ENCODE measurements at places on chromosomes 2 and 18.

DNA sequence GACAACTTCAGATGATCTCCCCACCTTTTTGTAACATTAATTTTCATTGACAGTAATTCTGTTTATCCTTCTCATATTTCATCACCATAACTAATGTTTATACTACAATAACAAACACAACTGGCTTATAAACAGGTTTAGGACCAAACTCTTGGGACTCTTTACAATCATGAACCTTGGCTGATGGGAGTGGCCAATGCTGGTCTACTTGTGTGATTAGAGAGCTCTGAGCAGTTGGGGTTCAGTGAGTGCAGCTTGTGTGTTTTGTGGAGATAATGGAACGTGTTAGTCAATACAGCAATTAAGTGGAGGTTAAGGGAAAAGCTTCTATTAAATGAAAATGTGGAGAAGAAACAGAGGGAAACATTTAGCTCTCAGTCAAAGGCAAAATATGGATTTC is 207.1 kb downstream of the SPAG16 start:
- no peaks in the 10 kb centered on the region for H3K36me3 ChIP-seq
- H3K27me3 ChIP-seq, result no peaks in the 10 kb centered on the region
- no peaks in the 10 kb centered on the region for H3K4me1 ChIP-seq
- H3K27ac ChIP-seq, result no peak overlapping the region

DNA sequence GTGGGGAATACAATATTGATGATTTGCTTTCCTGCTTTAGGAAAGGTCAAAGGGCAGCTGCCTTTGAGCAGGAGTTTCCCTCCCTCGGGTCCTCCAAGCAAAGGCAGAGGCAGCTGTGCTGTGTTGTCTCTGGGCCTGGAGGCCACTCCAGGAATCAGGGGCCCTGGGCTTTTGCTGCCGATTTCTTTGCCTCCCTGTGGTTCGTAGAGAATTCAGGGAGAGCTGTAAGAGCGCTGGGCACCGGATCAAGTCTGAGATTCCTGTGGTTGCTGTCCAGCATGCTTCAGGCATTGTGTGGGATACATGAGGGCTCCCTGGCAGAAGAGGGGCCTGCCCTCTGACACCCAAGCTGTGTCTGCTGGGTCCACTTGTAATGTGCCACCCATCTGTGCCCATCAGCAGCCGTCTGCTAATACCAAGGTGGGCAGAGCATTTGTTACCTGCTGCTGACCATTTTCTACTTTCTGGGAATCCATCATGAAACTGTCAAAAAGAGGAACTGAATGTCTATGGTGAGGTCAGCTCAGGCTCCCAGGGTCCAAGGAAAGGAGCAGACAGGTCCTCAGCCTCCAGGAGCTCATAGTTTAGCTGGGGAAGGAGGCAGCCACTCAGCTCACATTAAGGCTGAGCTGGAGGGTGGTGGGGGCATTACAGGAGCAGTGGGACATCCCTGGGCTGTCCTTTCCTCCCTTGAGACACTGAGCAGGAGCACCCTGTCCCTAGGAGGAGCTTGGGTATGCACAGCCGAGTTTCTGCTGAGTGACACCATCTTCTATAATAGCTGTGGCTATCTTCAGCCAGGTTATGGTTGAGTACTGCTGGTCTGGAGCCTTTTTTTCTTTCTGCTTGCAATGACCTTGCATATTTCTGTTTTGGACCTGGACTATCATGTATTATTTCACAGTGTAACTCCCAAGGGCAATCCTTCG is 68.5 kb downstream of the CTIF start:
- H3K4me3 ChIP-seq, result no peak overlapping the region
- no peaks in the 10 kb centered on the region for H3K36me3 ChIP-seq
- no peak overlapping the region for H3K27ac ChIP-seq
- DNase-seq, result no peak
- peaks cover 21% of the 10 kb centered on the region for H3K4me1 ChIP-seq

DNA sequence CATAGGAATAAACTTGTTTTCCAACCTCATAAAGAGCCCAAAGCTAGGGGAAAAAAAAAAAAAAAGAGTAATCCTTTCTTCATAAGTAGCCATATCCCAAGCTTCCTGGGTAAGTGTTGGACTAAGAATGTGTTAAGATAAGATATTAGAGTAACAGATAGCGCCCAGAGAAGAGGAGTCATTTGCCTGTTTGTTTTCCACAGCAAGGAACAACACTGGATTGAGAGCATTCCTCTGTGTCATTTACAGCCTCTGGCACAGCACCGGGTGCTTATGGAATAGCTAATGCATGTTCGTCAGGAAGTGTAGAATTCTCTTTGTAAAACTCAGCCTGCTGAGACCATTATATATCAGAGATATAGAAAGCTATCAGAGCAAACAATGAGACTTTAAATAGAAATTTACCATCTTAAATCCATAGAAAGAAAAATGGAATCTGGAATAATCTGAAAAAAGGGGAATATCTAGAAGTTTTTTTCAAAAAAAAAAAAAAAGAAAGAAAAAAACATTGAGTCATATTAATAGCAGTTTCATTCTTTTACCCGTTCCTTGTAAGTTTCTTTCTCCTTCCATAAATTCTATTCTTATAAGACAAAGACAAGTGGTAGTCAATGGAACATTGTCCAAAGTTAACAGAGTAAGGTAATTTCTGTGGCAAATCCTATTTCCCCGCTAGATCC is 37.6 kb downstream of the LRP2 start:
- DNase-seq, result no peak
- no peaks in the 10 kb centered on the region for H3K4me1 ChIP-seq

DNA sequence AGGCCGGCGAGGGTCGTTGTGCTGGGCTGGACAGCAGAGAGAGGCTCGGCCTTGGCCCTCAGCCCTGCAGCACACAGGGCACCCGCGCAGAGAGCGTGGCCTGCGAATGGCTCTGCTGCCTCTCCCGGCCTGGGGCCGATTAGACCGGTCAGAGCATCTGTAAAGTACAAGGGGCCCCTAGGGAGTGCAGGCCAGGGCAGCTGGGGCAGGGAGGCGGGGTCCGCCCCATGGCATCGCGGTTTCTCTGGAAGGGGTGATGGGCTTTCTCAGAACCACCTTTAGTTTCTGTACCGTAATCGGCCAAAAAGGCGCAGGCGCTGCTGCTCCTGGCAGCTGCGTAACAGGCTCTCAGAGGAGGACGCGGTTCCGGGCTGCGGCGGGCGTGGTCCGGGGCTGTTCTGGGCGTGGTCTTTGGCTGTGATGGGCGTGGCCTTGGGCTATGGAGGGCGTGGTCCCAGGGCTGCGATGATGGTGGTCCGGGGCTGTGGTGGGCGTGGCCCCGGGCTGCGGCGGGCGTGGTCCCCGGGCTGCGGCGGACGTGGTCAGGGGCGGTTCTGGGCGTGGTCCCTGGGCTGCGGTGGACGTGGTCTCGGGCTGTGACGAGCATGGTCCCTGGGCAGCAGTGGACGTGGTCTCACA is 1.5 kb upstream of the GPR148 start:
- peak; percentile 46 for DNase-seq
- peak overlapping the region; percentile 80 for H3K4me3 ChIP-seq
- H3K27ac ChIP-seq, result peak overlapping the region; percentile 74

DNA sequence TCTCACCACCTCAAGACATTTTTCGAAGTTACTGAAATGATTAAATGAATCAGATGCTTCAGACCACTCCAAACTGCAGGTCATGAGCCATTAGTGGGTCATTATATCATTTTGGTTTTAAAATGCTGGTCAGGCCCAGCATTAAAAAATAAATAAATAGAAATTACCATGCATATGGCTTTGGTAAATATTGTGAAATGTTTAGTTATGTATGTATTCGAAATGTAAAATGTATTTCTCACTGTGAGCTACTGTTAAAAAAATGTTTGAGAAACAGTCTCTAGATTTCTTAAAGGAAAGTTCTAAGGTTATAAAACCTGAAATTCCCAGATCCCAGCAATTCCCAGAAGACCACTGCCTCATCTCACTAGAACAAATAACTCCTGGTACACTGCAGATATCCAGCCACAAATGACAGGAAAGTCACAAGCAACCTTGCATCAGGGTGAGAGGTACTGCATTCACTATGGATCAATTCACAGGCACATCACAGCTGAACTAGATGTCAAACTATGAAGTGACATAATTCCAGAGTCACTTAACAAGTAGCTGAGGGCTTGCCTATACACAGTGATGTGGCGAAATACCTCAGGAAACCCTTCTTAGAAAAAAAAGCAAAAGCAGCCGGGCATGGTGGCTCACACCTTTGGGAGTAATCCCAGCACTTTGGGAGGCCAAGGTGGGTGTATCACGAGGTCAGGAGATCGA is 46.6 kb downstream of the FAM228A start:
- no peak overlapping the region for H3K4me3 ChIP-seq
- H3K27ac ChIP-seq, result no peak overlapping the region
- DNase-seq, result no peak
- H3K4me1 ChIP-seq, result no peaks in the 10 kb centered on the region
- H3K27me3 ChIP-seq, result no peaks in the 10 kb centered on the region

GRCh38 chr2:231604101-231604684 is 11.5 kb downstream of the TEX44 start:
- H3K36me3 ChIP-seq, result no peaks in the 10 kb centered on the region
- no peaks in the 10 kb centered on the region for H3K27me3 ChIP-seq
- no peak for DNase-seq

GRCh38 chr2:143229411-143229810 is 100.2 kb downstream of the ARHGAP15 start:
- H3K4me1 ChIP-seq, result no peaks in the 10 kb centered on the region
- no peaks in the 10 kb centered on the region for H3K27me3 ChIP-seq
- no peak for DNase-seq
- no peak overlapping the region for H3K4me3 ChIP-seq
- H3K36me3 ChIP-seq, result no peaks in the 10 kb centered on the region

DNA sequence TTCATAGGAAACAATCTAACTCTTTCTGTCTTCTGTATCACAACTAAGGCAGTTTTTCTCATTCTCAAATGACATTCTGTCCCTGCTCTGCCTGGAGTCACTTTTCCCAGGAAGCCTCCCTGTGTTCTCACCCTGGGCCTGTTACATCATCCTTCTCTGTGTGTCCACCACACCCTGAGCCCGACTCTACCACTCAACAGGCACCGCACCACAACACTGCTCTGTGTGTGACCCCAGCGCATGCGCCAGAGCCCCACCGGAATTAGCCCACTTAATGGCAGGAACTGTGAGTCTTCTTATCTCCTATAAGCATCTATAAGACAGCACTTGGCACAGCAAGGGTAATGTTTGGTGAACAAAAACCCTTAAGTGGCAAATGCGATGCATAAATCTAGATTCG is 32.3 kb downstream of the TGFBRAP1 start:
- no peak overlapping the region for H3K4me3 ChIP-seq
- no peak overlapping the region for H3K27ac ChIP-seq
- no peak for DNase-seq
- H3K4me1 ChIP-seq, result no peaks in the 10 kb centered on the region
- no peaks in the 10 kb centered on the region for H3K27me3 ChIP-seq
- peaks cover 27% of the 10 kb centered on the region for H3K36me3 ChIP-seq

GRCh38 chr18:74590671-74591070 is 7.0 kb upstream of the ZNF407 start:
- H3K27me3 ChIP-seq, result no peaks in the 10 kb centered on the region
- H3K36me3 ChIP-seq, result peaks cover 2% of the 10 kb centered on the region
- DNase-seq, result no peak

DNA sequence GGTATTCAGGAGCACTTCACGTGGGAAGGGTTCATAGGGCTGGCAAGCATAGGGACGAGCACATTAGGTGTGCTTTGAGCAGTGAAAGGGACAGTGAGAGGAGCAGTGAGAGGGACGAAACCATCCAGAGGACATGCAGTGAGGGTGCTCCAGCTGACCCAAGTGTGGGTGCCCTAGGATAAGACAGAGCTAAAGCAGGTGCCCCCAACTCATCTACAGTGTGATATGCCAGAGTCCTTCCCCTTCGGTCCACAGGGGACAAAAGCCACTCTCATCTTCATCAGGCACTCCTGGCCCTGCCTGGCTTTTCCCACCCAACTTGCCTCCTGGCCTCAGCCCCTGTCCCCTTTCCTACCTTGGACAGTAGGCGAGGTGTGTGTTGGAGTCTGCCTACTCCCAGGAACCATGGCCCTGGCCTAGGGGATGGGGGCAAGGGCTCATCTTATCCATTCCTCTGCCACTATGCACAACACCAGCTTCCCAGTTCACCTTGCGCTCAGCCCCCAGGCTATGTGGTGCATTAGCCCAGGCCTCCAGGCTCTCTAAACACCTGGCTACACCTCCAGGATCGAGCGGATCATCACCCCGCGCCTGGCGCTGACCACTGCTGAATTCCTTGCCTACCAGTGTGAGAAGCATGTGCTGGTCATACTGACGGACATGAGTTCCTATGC is 16.1 kb upstream of the ANKRD53 start:
- DNase-seq, result no peak
- no peaks in the 10 kb centered on the region for H3K27me3 ChIP-seq
- H3K36me3 ChIP-seq, result no peaks in the 10 kb centered on the region
- H3K27ac ChIP-seq, result no peak overlapping the region
- H3K4me3 ChIP-seq, result no peak overlapping the region

DNA sequence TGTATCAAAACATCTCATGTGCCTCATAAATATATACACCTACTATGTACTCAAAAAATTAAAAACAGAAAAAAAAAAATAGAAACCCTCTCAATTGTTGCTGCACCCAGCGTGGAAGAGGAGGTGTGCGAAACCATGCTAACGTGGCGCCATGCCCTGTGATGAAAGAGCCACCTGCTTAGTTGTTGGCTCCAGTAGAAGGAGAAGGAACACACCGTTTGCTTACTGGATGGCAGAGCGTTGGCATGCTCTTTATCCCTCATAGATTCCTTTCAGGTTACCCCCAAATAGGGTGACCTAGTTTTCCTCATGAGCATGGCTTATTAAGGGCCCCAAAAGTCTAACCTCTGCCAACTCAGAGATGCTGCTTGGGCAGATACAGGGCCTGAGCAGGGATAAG is 332.1 kb downstream of the AGAP1 start:
- no peak for DNase-seq
- H3K36me3 ChIP-seq, result no peaks in the 10 kb centered on the region
- H3K27ac ChIP-seq, result no peak overlapping the region
- H3K4me1 ChIP-seq, result no peaks in the 10 kb centered on the region

DNA sequence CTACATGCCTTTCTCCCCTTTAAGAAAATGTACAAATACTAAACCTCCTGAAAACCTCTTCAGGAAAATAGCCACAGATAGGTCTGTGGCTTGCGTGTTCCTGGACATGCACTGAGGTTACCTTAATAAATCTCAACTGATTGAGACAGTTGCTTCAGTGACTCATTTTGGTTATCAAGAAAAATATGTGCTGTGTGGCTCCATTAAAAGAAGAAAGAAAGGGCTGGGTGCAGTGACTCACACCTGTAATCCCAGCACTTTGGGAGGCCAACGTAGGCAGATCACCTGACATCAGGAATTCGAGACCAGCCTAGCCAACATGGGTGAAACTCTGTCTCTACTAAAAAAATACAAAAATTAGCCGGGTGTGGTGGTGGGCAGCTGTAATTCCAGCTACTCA is 27.1 kb downstream of the CREG2 start:
- H3K27ac ChIP-seq, result no peak overlapping the region
- H3K4me1 ChIP-seq, result no peaks in the 10 kb centered on the region
- no peaks in the 10 kb centered on the region for H3K27me3 ChIP-seq
- no peak for DNase-seq
- H3K4me3 ChIP-seq, result no peak overlapping the region

GRCh38 chr2:37156857-37157714 is at the start of gene EIF2AK2:
TSS of gene EIF2AK2 (minus strand) at chr2:37156980. CDS start at chr2:37147806, 9,174 bp downstream.
- H3K36me3 ChIP-seq, result no peaks in the 10 kb centered on the region
- peak within 1 kb of the TSS; percentile 82 for H3K27ac ChIP-seq
- H3K4me1 ChIP-seq, result peaks cover 13% of the 10 kb centered on the region
- H3K4me3 ChIP-seq, result peak within 1 kb of the TSS; percentile 95

Measured in thoracic aorta (tissue), 2 donors.